ENCODE measurements at places on chromosomes 7 and 10. TPM values are rescaled to one million over a fixed set of nuclear protein-coding genes. Genes with fewer than 3 reads are reported as not detected.

GRCh38 chr7:111796671-111797070, 234.4 kb upstream of the IMMP2L start:
- H3K4me1 ChIP-seq: no peaks in the 10 kb centered on the region
- no peak for DNase-seq
- no peak overlapping the region for H3K4me3 ChIP-seq
- H3K36me3 ChIP-seq: peaks cover 68% of the 10 kb centered on the region

GRCh38 chr7:47389923-47390630, 191.8 kb downstream of the TNS3 start:
- H3K4me1 ChIP-seq: no peaks in the 10 kb centered on the region
- no peak for DNase-seq
- H3K27me3 ChIP-seq: no peaks in the 10 kb centered on the region
- no peak overlapping the region for H3K27ac ChIP-seq
- no peak overlapping the region for H3K4me3 ChIP-seq
- H3K36me3 ChIP-seq: peaks cover 49% of the 10 kb centered on the region

- H3K27me3 ChIP-seq: peaks cover 76% of the 10 kb centered on the region
- DNase-seq: no peak
- H3K4me1 ChIP-seq: peaks cover 11% of the 10 kb centered on the region
- H3K4me3 ChIP-seq: no peak overlapping the region
- no peaks in the 10 kb centered on the region for H3K36me3 ChIP-seq
- no peak overlapping the region for H3K27ac ChIP-seq
Measured at GRCh38 chr10:78551184-78552005, 517.4 kb upstream of the ZMIZ1 start.

DNA sequence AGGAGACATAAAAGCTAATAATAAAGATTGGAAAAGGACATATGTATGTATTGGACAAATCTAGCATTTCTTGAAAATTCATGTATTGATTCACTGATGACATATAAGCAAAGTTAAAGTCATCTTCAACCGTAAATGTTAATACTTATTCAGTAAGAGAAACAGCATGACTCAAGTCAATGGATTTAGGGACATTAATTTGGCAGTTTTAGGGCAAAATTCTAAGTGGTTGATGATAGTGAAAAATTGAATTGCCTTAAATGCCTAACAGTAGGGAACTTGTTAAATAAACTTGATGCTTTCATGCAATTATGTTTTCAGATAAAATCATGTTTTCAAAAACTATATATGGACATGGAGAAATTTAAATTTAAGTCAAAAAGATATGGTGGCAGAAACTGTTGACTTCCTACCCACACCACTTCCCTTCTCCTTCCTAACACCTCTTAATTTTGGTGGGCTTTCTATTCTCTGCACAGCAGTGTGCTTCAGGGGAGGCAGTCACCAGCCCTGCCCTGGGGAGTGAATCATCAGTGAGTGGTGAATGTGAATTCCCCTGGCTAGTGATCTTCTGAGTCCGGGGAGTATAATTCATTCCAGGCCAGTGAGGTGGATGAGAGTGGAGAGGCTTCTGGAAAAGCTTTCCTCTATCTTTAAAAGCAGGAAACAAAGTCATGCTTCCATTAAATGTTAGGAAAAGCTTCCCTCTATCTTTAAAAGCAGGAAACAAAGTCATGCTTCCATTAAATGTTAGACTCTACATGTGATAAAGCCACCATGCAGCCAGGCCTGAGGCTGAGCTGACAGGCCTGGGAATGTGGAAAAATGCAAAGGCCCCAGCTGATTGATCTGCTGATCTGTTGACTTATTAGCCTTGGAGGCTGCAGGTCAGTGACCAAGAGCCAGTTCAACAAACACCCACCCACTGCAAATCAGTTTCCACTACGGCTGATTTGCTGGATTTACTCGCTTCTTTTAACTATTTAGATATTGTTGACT, 25.2 kb upstream of the ITGB1 start:
- peaks cover 59% of the 10 kb centered on the region for H3K4me1 ChIP-seq
- no peak overlapping the region for H3K4me3 ChIP-seq
- no peaks in the 10 kb centered on the region for H3K36me3 ChIP-seq
- H3K27me3 ChIP-seq: no peaks in the 10 kb centered on the region
- H3K27ac ChIP-seq: peak overlapping the region; percentile 95
- no peak for DNase-seq

GRCh38 chr10:102230264-102230860, 4.3 kb downstream of the ELOVL3 start:
- peaks cover 38% of the 10 kb centered on the region for H3K27me3 ChIP-seq
- H3K4me3 ChIP-seq: peak overlapping the region; percentile 75
- DNase-seq: peak; percentile 93
- H3K36me3 ChIP-seq: no peaks in the 10 kb centered on the region
- peaks cover 24% of the 10 kb centered on the region for H3K4me1 ChIP-seq

GRCh38 chr7:3358991-3359390, 57.9 kb downstream of the SDK1 start:
- no peaks in the 10 kb centered on the region for H3K4me1 ChIP-seq
- no peaks in the 10 kb centered on the region for H3K27me3 ChIP-seq
- no peak overlapping the region for H3K27ac ChIP-seq
- DNase-seq: no peak

- H3K4me3 ChIP-seq: peak overlapping the region; percentile 99
- H3K4me1 ChIP-seq: peaks cover 74% of the 10 kb centered on the region
- H3K36me3 ChIP-seq: peaks cover 7% of the 10 kb centered on the region
- H3K27ac ChIP-seq: peak overlapping the region; percentile 100
- no peaks in the 10 kb centered on the region for H3K27me3 ChIP-seq
Measured at GRCh38 chr7:104983076-104983577, 30.9 kb upstream of the KMT2E start.

DNA sequence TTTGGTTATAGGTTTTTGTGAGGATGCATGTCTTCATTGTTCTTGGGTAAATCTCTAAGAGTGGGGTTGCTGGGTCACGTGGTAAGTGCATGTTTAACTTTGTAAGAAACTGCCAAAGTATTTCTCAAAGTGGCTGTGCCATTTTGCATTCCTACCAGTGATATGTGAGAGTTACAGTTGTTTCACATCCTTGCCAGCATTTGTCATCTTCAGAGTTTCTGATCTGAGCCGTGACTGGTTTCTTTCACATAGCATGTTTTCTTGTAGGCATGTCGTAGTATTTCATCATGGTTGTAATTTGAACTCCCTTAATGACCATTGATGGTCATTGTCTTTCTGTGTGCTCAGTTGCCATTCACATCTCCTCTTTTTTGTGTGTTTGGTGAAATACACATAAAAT, 286.0 kb downstream of the RNLS start:
- H3K4me3 ChIP-seq: no peak overlapping the region
- peaks cover 9% of the 10 kb centered on the region for H3K4me1 ChIP-seq
- no peaks in the 10 kb centered on the region for H3K36me3 ChIP-seq
- no peak overlapping the region for H3K27ac ChIP-seq

DNA sequence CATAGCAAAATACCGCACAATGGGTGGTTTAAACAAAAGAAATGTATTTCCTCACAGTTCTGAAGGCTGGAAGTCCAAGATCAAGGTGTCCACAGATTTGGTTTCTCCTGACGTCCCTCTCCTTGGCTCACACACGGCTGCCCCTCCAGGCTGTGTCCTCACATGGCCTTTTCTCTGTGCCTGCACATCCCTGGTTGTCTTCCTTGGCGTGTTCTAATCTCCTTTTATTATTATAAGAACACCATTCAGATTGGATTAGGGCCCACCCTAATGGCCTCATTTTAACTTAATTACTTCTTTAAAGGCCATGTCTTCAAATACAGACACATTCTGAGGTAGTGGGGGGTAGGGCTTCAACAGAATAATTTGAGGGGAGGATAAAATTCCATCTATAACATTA, 87.9 kb downstream of the FZD1 start:
- no peaks in the 10 kb centered on the region for H3K36me3 ChIP-seq
- peaks cover 16% of the 10 kb centered on the region for H3K27me3 ChIP-seq
- H3K4me1 ChIP-seq: peaks cover 24% of the 10 kb centered on the region
- H3K27ac ChIP-seq: no peak overlapping the region

DNA sequence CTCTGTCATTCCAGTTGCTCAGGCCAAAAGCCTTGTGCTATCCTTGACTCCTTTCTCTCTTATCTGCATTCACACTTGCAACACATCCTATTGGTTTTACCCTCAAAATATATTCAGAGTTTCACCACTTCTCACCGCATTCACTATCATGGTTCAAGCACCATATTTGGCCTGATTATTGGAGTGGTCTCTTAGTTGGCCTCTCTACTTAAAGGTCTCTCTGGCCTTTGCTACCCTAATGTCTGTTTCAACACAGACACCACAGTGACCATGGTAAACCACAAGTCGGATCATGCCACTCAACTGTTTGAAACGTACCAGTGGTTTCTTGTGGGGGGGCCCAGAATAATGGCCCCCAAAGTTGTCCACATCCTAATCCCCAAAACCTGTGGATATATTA, 15.2 kb upstream of the PDZD8 start:
- H3K27me3 ChIP-seq: peaks cover 54% of the 10 kb centered on the region
- no peaks in the 10 kb centered on the region for H3K4me1 ChIP-seq
- DNase-seq: no peak
- no peak overlapping the region for H3K27ac ChIP-seq
- no peak overlapping the region for H3K4me3 ChIP-seq

- DNase-seq: no peak
- peaks cover 6% of the 10 kb centered on the region for H3K27me3 ChIP-seq
- no peak overlapping the region for H3K4me3 ChIP-seq
- no peak overlapping the region for H3K27ac ChIP-seq
- no peaks in the 10 kb centered on the region for H3K36me3 ChIP-seq
Measured at GRCh38 chr7:111094419-111094818, 3.5 kb downstream of the LRRN3 start.

DNA sequence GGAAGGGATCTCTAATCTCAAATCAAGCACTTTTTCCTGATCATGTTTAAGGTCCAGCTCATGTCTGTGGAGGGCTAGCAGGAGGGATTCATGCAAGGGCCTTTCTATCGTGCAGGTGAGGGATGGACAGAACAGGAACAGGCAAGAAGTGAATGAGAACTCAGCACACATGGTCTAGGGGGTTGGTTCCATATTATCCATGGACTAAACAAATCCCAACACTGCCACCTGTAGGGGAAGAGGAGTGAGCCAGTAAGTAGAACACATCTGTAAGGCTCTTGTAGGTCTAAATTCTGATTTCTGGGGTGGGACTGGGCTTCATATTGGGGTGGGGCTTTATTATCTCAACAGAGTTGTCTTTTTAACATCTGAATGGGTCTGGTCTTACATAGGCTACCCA, 138.0 kb upstream of the TARP start:
- no peak overlapping the region for H3K27ac ChIP-seq
- no peaks in the 10 kb centered on the region for H3K4me1 ChIP-seq
- no peak for DNase-seq
- no peak overlapping the region for H3K4me3 ChIP-seq
- H3K36me3 ChIP-seq: no peaks in the 10 kb centered on the region
- no peaks in the 10 kb centered on the region for H3K27me3 ChIP-seq

DNA sequence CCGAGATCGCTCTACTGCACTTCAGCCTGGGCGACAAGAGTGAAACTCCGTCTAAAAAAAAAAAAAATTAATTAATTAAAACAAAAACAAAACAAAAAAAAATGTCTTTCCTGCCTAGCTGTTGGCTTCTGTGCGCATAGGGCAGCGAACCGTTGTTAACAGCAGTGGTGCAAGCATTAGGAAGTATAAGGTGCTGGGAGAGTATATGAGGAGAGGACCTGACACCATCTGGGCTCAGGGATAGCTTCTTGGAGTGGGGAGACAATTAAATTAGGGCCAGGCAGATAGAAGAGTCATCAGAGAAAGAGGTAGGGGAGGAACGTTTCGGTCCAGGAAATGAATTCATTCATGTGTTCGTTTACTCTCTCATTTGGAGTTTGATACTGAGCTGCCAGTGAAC, 46.2 kb upstream of the EZH2 start:
- peaks cover 7% of the 10 kb centered on the region for H3K4me1 ChIP-seq
- H3K27ac ChIP-seq: no peak overlapping the region
- DNase-seq: no peak
- H3K27me3 ChIP-seq: no peaks in the 10 kb centered on the region
- H3K36me3 ChIP-seq: no peaks in the 10 kb centered on the region

- H3K27me3 ChIP-seq: peaks cover 10% of the 10 kb centered on the region
- H3K4me3 ChIP-seq: no peak overlapping the region
- DNase-seq: no peak
- no peak overlapping the region for H3K27ac ChIP-seq
- no peaks in the 10 kb centered on the region for H3K36me3 ChIP-seq
Measured at GRCh38 chr10:111187096-111187495, 110.3 kb downstream of the ADRA2A start.

- H3K27ac ChIP-seq: no peak overlapping the region
- DNase-seq: no peak
- no peaks in the 10 kb centered on the region for H3K27me3 ChIP-seq
- H3K4me3 ChIP-seq: no peak overlapping the region
Measured at GRCh38 chr7:12814828-12815227, 127.4 kb downstream of the ARL4A start.

DNA sequence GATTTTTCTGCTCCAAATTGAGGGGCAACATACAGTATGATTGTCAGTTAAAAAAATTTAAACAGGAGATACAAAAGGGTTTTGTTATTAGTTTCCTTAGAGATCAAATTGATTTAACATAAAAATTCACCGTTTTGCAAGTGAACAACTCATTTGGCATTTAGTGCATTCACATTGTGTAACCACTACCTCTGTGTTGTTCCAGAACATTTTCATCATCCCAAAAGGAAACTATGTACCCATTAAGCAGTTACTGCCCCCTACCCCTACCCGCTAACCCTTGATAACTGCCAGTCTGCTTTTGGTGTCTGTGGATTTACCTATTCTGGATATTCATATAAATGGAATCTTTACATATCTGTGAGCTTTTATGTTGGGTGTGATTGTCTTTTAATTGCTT, 3.1 kb downstream of the ZRANB1 start:
- no peak overlapping the region for H3K4me3 ChIP-seq
- no peaks in the 10 kb centered on the region for H3K27me3 ChIP-seq
- peak overlapping the region; percentile 20 for H3K27ac ChIP-seq
- peaks cover 16% of the 10 kb centered on the region for H3K36me3 ChIP-seq
- DNase-seq: no peak

DNA sequence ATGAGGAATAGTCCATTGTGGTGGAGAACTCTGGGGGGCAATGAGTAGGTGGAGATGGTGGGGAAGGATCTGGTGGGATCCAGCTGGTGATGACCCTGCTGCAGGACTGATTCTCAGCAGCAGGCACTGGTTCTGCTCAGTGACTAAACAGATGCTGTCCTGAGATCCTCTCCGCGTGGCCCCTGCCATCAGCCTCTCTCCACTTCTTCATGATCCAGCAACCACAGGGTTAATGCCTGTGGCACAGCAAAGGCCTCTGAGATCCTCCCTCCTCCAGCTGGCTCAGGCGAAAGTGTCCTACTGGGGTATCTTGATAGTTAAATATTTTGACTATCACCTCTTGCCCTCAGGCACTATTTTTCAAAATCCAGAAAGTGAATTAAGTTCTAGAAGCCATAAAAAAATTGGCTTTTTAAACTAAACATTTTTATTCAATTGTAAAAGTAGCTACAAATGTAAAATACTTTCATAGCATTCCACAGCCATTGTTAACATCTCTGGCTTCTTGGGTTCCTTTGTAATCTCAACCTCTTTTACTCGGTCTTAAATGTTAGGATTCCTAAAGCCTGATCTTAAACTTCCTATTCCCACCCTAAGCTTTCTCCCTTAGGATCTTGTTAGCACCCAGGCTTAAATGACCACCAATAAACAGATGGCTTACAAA, 13.1 kb downstream of the PLAU start:
- no peaks in the 10 kb centered on the region for H3K27me3 ChIP-seq
- H3K4me1 ChIP-seq: peaks cover 34% of the 10 kb centered on the region
- DNase-seq: no peak
- peak overlapping the region; percentile 50 for H3K27ac ChIP-seq
- H3K4me3 ChIP-seq: no peak overlapping the region

Gene MLXIPL
- not detected for total RNA-seq

Gene CBLL1
- total RNA-seq: 23.8 TPM

Gene AS3MT
- 2.7 TPM for total RNA-seq

Gene ZNF804B
- not detected for total RNA-seq

Gene CFAP58
- 0.29 TPM for total RNA-seq

All from osteocyte (in vitro differentiated cells).